ENCODE measurements at places on chromosomes 2 and 18.

DNA sequence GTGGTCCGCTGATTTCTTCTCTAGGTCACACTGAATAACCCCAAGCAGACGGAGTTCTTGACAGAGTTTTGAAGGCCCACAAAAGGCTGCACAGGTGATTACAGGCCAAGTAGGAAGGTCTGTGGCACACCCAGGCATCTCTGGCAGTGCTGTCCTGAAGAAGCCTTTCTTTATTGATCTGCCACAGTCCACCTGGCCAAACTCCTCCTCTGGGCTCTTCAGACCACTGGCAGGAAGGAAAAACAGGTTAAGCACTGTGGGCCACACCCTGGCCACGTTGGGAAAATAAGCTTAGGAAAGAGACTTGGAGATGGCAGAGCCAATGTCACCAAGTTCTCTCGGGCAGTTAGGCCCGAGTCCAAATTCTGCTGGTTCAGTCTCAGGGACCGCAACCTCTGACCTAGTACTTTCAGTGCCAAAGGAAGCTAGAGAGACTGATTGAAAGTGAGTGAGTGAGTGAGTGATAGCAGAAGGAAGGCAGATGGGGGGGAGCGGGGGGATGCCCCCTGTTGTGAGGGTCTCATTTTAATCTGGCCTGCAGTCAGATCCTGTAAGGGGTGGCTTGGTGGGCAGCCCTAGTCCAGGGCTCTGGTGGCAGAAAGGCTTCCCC, 102.9 kb downstream of the TGFA start:
- DNase-seq: no peak

DNA sequence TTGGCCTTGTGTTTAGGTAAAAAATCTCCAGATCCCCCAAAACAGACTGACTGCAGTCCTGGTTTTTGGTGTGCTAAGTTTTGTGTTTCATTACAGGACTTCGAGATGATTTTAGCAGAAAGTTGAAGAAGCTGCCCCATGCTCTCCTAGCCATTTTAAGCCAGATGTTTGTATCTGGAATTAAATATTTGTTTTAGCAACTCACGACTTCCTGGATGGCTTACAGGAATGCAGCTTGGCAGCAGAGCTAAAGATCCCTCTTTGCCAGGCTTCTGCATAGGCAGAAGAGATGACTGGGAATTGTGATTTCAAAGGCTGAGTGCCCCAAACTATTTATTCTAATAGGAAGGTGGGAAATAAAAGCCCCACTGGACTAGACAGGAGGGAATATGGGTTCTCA, 31.1 kb downstream of the ONECUT2 start:
- DNase-seq: no peak

DNA sequence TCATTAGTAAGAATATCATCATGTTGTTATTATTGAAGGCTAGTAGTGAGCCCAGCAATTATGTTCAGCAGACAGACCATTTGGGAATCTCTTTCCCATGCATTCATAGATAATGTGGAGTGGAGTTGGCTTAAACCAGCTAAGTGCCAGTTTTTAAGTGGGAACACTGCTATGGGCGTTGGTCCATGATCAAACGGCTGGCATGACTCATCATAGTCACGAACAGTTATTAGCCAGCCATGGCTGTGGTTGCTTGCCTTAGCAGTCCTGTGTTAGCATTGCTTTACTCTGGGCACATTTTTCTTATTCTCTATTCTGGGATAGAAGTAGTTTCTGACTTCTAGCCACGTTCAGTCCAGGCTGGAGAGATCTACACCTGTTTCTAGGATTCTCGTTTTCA, 17.7 kb downstream of the EIF4E2 start:
- DNase-seq: no peak

GRCh38 chr2:152782171-152782570, 63.8 kb downstream of the ARL6IP6 start:
- no peak for DNase-seq

GRCh38 chr2:111905990-111906735, 7.8 kb downstream of the MERTK start:
- peak; percentile 63 for DNase-seq

GRCh38 chr2:155043097-155043496, 344.6 kb downstream of the KCNJ3 start:
- no peak for DNase-seq
